Stimulated activated CD8-positive, alpha-beta memory T cell treated with anti-CD3 and anti-CD28 coated beads, Interleukin-4, amount 100 ng/mL, for 4 hours (primary cell): ENCODE measurements at places on chromosomes 4 and X.

DNA sequence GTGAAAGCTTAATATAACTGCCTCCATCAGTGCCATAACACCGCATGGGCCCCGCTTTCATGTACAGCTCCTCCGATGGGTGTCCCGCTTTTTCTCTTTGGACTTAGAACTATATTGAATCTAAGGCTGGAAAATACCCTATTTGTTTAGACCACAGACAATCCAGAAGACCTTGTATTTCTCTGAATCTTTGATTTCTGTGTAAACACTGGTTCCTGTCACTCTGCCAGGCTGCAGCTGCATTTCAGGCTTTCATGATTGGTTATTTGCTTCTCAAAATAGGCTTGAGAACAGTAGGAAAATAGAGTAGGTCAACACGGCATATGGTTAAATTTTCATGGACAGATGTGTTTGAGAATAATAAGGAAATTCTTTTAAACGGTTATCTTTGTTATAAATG is 80.0 kb downstream of the NWD2 start:
- no peak for DNase-seq

DNA sequence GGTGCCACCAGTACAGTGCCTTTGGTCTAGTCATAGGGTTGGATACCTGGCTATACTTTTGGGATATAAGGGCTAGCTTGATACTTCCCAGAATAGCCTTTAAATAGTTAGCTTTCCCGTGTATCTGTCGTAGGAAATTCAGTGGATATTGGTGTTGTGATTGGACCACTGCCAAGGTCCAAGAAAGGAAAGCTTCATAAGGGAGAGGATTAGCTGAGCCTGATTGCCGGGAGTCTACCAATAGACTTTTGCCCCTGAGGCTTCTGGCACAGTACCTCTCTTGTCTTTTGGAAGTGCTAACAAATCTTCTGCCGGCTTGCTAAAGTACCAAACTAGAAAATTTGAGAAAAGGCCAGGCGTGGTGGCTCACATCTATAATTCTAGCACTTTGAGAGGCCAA is 350.6 kb downstream of the CHIC1 start:
- DNase-seq: no peak

DNA sequence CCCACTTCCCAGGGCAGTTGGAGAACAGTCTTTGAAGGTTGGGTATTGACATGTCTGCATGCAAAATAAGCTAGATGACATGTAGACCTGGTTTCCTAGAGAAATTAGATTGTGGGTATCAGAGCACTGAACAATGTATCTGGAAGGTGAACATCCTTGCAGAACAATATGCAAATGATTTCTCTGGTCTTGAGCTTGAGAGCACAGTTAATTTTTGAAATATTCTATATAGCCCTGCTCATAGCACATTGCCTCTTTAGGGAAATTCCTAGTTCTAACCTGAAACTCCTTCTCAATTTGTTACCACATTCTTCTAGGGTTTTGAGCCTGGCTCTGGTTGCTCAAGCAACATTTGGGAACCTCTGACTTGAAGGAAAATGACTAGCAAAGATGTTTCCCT is 41.6 kb upstream of the LAS1L start:
- DNase-seq: no peak

GRCh38 chr4:3708103-3708510 is 58.1 kb upstream of the ADRA2C start:
- no peak for DNase-seq

DNA sequence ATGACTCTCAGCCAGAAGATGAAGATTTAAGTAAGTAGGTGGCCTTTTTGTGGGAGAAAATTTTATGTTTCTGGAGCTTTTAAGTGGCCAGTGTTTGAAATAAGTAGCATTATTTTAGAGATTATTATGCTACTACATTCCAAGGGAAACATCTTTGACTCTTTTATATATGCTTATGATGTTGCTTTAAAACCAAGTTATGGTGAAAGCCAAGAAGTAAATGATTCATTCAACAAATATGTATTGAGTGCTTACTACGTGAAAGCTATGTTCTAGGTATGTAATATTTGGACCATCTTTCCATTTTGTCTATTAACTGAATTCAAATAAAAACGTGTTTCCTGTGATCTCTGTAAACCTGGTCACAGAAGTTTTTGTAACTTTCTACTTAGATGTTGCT is 58.3 kb downstream of the ZFX start:
- no peak for DNase-seq

GRCh38 chrX:136061696-136062095 is 76.5 kb downstream of the SLC9A6 start:
- no peak for DNase-seq

DNA sequence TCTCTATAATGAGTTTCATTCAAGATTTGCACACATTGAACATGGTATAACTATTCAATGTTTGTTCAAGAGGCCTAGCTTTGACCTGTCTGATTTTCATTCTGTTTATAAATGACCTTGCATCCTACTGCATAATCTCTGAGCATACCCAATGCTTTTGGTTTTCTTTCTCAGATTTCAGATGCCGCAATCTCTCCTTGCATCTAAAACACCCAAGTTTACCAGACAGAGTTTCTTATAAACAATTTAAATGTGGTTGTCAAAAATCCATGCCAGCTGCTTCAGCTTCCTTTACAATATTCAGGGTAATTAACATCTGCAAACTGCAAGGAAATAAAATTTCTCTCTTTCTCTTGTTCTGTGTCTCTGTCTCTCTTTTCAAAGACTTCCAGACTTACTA is 123.0 kb upstream of the PCDH18 start:
- DNase-seq: no peak

DNA sequence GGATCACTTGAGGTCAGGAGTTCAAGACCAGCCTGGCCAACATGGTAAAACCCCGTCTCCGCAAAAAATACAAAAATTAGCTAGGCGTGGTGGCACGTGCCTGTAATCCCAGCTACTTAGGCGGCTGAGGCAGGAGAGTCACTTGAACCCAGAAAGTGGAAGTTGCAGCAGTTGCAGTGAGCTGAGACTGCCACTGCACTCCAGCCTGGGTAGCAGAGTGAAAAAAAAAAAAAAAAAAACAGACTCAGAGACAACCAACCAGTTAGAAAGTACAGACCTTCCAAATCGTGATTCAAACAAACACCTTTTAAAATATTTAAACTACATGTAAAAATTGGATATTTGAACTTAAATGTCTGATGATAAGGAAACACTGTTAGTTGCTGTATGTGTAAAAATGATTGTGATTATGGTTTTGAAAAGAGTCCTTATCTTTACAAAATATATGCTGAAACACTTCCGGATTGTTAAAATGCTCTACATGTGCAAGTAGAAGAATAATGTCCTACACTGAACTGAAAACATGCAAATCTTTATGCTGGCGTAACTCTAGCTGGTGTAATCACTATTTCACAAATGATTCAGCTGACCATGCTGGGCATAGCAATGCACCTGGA is 37.8 kb downstream of the SH3KBP1 start:
- no peak for DNase-seq

GRCh38 chr4:81452452-81453006 is 19.2 kb downstream of the RASGEF1B start:
- no peak for DNase-seq

DNA sequence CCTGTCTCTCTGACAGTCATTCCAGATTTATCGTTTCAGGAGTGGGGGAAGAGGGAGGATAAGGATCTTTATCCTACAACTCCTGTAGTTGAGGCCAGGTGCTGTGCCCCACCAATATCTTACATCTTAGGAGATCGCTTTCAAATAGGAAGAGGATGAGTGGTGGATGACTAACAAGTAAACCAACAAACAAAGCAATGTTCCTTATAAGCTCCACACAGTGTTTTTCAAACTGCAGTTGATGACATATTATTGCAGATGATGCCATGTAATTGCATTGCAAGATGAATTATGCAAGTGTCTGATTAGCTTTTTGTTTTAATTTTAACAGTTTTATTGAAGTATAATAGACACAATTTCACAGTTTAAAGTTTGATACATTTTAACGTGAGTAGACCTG is 35.8 kb upstream of the TMEM164 start:
- DNase-seq: no peak

DNA sequence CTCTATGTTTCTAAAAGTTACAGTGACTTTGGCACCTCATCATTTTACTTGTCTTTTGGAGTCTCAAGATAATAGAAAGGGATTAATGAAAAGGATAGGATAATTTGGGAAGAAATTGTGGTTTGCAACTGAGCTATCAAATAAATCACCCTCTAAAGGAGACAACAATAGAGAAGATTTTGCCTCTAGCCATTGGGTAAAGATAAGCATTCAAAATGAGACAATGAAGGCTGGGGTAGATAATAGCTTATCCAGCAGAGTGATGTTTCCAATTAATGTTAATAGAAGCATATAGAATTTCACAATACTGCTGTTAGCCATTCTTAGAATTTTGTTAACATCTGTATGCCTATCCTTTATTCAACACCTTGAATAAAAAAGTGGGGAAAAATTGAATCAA is 1177.6 kb downstream of the ADGRL3 start:
- no peak for DNase-seq

DNA sequence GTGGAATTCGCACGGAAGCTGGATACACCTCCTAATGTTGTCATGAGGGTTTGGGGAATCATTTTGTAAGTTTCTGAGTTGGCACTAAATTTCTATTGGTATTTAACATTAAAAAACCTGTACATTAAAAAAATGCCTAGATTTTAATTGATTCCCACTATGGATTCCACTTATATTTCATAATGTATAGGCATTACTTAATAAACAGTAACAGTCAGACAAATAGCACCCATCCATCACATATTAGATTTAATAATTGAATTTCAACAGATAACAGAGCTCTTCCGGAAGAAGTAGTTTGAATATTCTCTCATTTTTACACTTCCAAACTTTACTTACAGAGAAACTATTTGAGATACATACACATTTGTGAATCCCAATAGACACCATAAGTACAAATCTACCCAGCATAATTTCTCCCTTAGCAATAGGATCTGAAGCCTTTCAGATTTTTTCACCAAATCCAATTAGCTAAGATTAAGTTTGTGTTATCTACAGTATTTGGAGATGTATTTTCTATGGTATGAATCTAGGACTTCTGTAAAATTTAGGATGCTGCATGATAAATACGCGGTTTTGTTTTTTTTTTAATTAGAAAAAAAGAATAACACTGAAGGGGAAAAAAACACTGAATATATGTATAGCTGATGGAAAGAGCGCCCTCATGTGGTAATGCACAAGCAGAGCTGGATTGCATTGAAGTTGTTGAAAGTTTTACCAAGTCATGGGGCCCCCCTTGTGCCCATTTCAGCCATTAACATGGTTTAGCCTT is 12.2 kb upstream of the ODAM start:
- no peak for DNase-seq

DNA sequence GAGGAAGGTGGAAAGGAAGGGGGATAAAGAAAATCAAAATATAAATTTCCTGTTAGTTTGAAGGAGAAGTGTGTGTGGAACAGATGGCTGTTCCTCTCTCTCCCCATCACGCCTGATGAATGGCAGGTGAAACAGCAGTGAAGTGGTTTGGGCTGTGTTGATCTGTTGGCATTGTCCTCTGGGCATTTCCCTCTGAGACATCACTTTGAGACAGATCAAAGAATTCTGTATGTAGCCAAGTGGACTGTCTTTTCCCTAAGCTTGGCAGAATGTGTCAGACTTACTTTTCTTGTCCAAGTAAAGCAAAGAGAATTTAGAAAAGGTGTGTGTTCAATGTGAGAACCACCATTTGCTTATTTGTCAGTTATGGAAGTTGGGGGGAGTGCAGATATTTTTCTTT is 47.5 kb downstream of the SEPTIN11 start:
- no peak for DNase-seq

GRCh38 chr4:106160560-106160959 is 155.4 kb downstream of the TBCK start:
- DNase-seq: no peak

GRCh38 chrX:72001471-72001870 is 90.8 kb downstream of the NHSL2 start:
- DNase-seq: no peak

GRCh38 chr4:153420361-153420760 is 45.8 kb upstream of the TMEM131L start:
- no peak for DNase-seq

DNA sequence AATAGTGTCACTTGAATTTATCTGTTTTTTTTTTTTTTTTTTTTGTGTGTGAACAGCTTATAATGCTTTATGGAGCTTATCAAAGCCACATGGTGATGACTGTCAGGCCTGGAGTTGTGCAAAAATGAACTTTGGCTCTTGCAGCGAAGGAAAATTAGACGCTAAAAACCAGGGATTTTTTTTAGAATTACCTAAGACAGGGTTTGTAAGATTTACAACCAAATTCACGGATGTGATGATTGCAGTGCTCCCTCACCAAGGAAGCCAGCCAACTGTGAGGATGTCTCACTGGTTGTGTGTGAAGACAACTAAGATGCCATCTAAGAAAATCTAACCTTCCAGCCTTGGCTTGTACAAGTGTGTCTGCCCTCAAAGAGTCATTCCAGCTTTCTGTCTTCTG is 127.1 kb upstream of the SLC4A4 start:
- no peak for DNase-seq

DNA sequence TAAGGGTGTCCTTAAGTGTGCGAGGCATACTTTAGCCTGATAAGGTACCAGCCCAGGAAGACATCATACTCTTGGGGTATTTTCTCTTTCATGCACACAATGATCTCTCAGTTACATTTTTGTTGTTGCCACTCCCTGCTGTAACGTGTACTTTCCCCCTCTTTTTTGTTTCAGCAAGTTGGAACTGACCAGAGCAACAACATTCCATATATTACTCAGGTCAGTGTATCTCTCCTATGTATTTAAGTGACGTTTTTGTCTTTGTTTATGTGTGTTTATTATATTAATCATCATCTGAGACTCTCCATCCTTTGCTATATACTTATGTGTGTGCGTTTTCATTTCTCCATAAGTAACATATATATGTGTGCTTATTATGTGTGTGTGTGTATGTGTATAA is 71.3 kb upstream of the VBP1 start:
- no peak for DNase-seq

- no peak for DNase-seq
These were observed 270.4 kb downstream of the LDB2 start for GRCh38 chr4:16627999-16628398.
